ENCODE measurements at places on chromosomes 11 and 22. TPM values are rescaled to one million over a fixed set of nuclear protein-coding genes. Genes with fewer than 3 reads are reported as not detected.

DNA sequence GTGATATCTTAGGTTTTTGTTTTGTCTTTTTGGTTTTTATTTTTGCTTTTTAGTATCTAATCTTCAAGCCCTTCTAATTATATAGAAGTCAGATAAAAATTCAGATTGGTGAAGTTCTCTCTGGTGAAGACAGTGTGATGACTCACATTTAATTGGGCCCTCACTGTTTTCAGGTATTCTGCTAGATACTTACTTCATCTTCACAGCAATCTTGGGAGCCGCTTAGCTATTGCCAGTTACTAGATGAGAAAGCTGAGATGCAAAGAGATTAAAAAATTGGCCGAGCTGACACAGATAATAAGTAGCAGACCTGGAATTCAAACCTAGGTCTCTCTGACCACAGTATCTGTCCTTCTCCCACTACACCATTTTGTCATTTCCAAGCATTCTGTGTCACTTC is 75.0 kb downstream of the PPP2R1B start:
- DNase-seq = no peak
- peaks cover 12% of the 10 kb centered on the region for H3K36me3 ChIP-seq
- H3K27ac ChIP-seq = no peak overlapping the region
- peaks cover 26% of the 10 kb centered on the region for H3K4me1 ChIP-seq
- H3K27me3 ChIP-seq = no peaks in the 10 kb centered on the region

GRCh38 chr11:123478352-123478987 is 48.4 kb downstream of the GRAMD1B start:
- peaks cover 6% of the 10 kb centered on the region for H3K4me1 ChIP-seq
- H3K4me3 ChIP-seq = peak overlapping the region; percentile 15
- DNase-seq = no peak
- no peak overlapping the region for H3K27ac ChIP-seq
- H3K36me3 ChIP-seq = peaks cover 9% of the 10 kb centered on the region
- H3K27me3 ChIP-seq = no peaks in the 10 kb centered on the region

DNA sequence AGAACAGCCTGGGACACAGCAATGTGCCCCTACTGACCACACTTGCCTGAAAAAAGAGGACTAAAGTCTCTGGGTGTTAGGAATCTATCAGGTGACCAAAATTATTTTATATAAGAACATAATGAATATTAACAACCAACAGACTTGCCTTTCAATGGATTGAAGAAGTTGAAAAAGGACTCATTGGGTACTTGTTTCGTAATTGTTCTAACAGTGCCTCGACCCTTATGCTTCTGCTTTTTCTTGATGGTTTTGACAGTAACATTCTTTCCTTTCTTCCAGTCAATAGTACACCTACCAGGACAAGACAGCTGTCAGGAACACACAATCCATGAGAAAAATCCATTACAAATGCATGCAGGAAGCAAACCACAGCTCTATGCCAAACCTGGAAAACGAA is 29.0 kb upstream of the PHLDA2 start:
- H3K4me3 ChIP-seq = no peak overlapping the region
- H3K4me1 ChIP-seq = no peaks in the 10 kb centered on the region
- no peak overlapping the region for H3K27ac ChIP-seq
- no peaks in the 10 kb centered on the region for H3K27me3 ChIP-seq

DNA sequence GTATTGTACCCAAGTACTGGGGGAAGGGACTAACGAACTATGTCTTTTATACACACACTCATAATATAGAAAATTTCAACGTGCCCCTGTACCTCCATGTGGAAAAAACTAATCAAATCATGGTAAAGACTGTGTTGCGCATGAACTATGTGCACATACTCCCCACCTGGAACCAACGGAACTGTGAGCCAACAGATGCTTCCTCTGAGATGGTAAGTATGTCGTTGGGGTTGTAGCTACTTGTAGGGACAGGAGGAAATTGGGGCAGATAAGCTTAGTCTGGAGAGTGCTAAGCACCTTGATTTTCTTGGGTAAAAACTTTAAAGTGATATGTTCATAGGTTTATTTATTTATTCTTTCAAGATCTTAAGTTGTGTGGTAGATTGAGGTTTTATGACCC is 40.1 kb downstream of the GLYAT start:
- DNase-seq = no peak
- no peaks in the 10 kb centered on the region for H3K36me3 ChIP-seq
- no peaks in the 10 kb centered on the region for H3K4me1 ChIP-seq
- H3K4me3 ChIP-seq = no peak overlapping the region
- no peak overlapping the region for H3K27ac ChIP-seq

The C11orf21 gene
- total RNA-seq = 0.29 TPM

The PNPLA5 gene
- not detected for total RNA-seq

The FREY1 gene
- total RNA-seq = 0.65 TPM

All from esophagus muscularis mucosa (tissue), 4 donors.